Small intestine (tissue), 16 donors: ENCODE measurements at places on chromosomes 4 and X. TPM values are rescaled to one million over a fixed set of nuclear protein-coding genes. Genes with fewer than 3 reads are reported as not detected.

- DNase-seq = no peak
These were observed 126.0 kb downstream of the TENM3 start for GRCh38 chr4:182369211-182369610.

DNA sequence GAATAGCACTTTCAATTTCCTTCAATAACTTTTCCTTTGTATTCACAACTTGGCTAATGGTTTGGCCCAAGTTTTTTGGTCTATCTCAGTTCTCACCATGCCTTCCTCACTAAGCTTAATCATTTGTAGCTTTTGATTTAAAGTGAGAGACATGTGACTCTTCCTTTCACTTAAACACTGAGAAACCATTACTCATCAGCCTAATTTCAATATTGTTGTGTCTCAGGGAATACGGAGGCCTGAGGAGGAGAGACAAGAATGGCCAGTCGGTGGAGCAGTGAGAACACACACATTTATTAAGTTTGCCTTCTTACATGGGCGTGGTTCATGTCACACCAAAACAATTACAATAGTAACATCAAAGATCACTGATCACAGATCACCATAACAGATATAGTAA is 56.7 kb downstream of the TSPAN5 start:
- DNase-seq = no peak

Gene CHRNA9
- not detected for polyA plus RNA-seq

Gene MAGEA9B
- polyA plus RNA-seq = not detected

Gene TMSB15C
- 2.9 TPM for polyA plus RNA-seq
